Stimulated activated CD4-positive, alpha-beta T cell treated with anti-CD3 and anti-CD28 coated beads, TNF-alpha, amount 100 ng/mL, for 1 hour (primary cell): ENCODE measurements at places on chromosomes 16 and 17.

GRCh38 chr17:14346801-14347200 lies 45.9 kb downstream of the HS3ST3B1 start:
- no peak for DNase-seq

DNA sequence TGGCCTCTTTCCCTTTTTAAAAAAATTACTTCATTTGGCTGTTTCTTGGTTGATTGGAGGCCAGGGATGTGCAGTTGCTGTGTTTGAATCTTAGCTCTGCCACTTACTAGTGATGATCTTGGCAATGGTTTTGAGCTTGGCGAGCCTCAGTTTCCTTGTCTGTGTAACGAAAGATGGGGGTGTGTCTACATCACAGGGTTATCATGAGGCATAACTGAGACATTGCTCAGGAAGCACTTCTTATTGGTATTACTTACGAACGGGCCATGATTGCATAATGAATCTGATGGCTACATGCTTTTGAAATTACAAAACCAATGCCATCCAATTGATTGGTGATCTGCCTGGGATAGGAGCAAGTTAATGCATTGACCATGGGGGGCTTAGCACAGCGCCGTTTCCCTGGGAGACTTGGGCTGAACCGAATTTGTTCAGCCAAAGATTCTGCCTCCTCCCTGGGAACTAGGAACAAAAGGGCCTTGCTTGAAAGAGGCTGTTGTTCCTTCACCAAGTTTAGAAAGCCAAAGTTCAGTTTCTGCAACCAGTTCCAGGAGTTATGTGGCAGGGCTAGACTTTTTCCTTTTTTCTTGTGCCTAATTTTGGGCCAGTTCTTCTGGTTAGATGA lies 21.9 kb downstream of the CMIP start:
- DNase-seq: no peak

DNA sequence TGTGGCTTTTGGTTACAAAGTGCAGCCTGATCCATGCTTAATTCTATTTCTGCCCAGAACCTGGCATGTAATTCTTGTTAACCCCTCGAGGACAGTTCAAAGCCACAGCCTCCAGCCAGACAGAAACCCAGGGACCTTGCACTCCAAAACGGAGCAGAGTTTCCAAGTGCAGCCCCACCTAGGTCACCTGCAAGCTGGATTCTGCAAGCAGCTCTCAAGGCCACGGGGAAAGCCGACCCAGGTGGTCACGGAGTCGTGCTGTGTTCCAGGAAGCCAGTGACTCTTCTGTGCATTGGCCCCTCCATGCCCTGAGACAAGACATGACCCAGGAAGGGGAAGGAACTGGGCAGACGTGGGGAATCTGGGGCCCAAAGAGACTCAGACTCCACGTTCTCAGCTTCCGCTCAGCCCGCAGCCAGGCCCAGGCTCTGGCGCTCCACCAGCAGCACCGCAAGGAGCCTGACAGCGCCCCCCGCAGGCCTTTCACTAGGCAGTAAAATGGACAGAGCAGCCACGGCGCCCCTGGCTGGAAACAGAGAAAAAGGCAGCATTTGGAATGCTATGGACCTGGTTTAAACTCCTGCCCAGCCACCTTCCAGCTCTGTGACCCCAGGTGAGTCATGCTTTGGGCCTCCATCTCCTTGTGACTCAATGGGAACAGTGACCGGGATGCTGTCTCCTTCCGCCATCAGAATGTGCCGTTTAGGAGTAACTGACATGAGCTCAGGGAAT lies 27.3 kb upstream of the GSG1L start:
- DNase-seq: no peak

DNA sequence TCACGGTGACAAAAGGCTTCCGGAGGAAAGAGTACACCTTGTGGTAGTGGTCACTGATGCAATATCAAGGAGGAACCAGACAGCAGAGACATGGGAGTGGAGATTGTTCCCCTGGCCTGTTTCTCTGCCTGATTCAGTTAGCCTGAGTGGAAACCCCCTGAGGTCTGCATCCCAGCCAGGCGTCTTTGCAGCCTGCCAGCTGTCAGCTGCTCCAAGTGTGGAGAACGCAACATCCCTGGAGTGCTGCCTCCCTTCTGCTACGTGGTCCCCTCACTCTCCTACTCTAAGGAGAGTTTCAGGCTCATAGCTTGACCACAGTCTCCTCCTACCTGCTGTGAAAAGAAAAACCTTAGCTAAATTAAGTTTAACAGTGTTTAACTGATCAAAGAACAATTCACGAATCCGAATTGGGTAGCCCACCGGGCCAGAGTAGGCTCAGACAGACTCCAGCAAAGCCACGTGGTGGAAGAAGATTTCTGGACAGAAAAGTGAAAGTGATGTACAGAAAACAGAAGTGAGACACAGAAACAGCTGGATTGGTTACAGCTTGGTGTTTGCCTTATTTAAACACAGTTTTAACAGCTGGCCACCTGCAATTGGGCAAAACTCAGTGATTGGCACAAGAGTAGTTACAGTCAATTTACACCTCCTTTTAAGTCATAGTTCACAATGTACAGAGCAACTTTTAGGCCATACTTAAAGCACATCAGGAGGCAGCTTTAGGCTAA lies 188.6 kb downstream of the DNAH9 start:
- no peak for DNase-seq

DNA sequence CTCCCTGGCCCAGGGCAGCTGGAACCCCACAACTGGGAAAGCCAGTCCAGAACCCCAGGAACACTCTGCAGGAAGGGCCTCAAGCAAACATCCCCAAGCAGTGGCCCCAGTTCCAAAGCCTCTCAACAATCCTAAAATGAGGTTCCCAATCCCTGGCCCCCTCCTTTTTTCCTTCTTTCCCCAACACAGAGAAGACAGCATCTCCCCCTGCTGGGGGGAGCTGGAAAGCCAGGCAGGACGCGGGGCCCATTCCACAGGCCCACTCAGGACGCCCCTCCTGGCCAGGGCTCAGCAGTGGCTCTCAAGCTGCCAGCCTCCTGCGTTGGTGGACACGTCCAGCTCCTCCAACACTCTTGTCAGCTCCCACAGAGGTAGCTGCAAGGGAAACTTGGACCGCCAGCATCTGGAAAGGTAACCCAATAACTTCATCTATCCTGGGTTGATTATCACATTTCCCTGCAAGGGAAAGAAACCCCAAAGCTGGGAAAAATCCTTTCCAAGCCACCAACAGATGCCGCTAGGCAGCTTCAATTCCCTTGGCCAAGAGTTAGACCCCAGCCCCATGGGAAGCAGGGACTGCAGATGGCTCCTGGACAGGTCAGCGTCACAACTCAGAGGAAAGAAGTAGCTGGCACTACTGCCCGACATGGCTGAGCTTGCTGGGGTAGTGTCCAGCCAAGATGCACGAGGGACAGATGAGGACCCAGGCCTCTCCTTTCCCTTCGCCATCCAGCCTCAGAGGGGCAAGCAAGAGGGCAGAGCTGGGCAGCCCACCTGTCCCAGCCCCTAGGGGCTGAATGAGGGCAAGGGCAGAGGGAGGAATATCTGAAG lies 7.6 kb downstream of the HDAC5 start:
- no peak for DNase-seq

DNA sequence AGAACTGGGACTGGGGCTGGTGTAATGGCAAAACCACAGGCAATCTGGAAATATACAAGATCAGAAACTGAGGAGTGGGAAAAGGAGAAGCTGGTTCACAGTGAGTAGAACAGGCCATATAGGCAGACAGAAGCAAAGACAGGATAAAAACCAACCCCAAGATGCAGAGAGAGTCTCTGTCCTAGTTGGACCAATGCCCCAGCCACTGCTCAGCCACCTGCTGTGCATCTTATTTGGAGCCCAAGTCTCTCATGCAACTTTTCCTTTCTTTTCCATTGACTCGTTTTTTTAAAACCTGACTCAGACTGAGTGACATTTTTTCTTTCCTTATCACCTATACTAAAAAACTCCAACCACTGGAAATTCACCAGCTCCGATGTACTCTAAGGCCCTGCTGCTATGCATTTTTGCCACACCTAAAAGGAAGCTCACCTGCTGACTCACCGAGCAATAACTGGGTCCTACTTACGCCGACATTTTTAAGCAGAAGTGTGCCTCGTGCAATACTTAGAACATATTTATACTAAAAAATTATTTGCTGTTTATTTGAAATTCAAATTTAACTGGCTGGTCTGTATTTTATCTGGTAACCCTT lies 100.8 kb upstream of the XYLT1 start:
- no peak for DNase-seq

- DNase-seq: no peak
These were observed 211.2 kb downstream of the RPTOR start for GRCh38 chr17:80755650-80756405.

- no peak for DNase-seq
These were observed 50.0 kb upstream of the MRPS23 start for GRCh38 chr17:57899822-57900221.
